ENCODE measurements at places on chromosomes 6 and 20.

- no peak for DNase-seq
These were observed 172.2 kb upstream of the SNX9 start for GRCh38 chr6:157650801-157651200.

GRCh38 chr6:107409942-107410341, 49.4 kb downstream of the PDSS2 start:
- DNase-seq = no peak

DNA sequence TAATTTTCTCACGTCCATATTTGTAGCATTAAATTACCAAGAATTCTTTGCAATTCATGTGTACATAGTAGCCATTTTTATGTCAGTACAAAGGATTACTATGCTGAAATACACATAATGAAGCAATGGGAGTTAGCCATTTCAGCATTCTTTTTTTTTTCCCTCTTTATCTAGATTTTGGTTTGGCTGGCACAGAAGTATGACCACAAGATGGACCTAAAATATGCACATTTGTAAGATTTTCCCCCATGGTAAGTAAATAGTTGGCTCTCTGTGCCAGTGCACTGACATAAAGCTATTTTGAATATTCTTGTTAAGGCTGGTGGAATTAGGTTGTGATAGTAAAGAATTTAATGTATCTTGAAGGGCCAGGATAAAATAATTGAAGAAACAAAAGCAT, 486.1 kb upstream of the BTBD3 start:
- no peak for DNase-seq

GRCh38 chr20:50286174-50286511, 95.5 kb downstream of the CEBPB start:
- no peak for DNase-seq

DNA sequence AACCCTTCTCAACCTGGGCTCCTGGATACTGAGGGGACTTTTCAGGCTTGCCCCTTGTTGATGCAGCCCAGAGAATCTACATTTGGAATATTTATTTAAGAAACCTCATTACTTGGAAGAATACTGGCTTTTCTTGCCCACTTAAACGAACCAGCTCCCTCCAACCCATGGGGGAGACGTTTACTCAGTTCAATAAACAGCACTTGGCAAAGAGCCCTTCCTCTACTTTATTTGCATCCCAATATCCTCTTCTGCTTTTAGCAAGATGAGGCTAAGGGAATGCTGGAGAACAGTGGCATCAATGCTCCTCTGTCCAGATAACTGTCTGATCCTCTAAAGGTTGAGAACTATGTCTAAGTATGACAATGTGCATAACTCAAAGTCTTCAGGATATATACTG, 22.2 kb downstream of the PTPRK start:
- DNase-seq = no peak

DNA sequence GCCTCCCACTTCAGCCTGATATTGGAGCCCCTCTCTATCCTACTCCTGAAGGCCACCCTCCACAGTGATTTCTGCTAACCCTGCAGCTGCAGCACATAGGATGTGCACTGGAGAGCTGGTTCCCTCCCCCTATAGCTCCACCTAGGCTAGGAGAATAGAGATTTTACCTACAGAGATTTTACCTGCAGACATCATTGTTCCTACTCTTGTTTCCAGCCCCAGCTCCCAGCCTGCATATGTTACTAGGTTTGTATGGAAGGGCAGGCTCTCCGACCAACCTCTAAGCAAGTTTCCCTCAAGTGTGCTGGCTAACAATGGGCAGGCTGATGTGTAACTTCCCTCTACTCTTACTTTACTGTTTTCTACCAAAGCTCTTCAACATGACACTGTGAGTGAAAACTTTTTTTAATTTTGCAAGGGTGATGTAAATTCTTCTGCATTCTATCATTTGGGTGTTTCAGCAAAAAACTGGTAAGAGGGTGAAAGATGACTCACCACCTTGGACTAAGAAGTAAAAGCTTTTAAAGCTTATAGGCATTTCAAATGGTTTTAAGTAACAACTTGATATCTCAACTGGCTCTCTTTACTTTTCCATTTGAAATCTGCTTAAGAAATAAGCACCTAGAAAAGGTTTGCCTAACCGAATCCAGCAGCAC, 106.8 kb downstream of the CDK19 start:
- DNase-seq = no peak

DNA sequence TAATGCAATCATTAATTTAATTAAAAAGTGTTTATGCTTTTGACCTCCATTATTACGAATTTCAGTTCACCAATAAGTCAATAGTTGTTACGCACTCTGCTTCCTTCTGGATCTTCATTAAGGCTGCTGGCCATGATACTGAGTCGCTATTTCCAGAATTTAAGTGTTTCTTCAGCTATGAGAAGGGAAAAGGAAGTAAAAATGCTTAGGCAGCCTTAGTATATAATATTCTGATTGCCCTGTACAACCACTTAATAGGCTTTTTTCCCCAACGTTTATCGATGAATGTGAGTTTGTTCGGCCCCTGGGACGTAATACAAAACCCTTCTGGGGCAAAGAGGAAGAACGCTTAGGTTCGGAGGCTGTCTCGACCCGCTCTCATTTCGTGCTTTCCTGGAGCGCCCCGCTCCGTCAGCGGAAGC, 644 bp downstream of the OARD1 start:
- DNase-seq = no peak

DNA sequence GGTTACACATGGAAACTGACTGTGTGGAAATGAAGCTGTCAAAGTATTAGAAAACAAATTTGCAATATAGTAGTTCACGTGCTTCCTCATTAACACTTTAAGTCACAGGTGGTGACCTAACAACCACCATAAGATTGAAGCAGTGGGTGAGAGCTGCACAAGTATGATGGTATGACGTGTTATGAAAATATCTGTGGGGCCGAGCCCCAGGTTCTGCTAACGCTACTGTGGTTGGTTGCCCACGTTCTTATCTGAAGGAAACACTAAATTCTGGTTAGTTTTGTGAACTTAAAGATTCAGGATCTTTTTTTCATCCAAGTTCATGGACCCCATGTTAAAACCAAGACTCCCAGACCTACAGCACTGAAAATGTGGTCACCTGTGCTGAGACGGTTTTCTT, 243.0 kb upstream of the RIN2 start:
- no peak for DNase-seq

- DNase-seq = no peak
These were observed 21.9 kb upstream of the AIG1 start for GRCh38 chr6:143038833-143039232.

DNA sequence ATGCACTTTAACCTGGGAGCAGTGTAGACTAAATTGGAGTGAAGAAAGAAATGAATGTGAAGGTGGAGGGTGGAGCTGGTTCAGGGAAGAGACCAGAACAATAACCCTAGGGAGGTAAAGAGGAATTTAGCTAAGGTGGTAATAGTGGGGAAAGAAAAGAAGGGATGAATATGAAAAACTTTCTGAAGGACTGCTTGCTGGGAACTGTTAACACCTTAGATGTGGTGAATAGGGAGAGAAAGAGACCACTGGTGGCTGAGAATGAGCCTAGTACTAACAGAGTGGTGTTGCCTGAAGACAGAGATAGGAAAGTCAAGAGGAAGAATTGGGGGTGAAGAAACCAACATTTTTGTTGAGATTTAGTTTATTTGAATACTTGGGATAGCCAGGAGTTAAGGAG, 78.4 kb upstream of the HS3ST5 start:
- no peak for DNase-seq

GRCh38 chr6:16716321-16716858, 44.9 kb downstream of the ATXN1 start:
- DNase-seq = no peak

DNA sequence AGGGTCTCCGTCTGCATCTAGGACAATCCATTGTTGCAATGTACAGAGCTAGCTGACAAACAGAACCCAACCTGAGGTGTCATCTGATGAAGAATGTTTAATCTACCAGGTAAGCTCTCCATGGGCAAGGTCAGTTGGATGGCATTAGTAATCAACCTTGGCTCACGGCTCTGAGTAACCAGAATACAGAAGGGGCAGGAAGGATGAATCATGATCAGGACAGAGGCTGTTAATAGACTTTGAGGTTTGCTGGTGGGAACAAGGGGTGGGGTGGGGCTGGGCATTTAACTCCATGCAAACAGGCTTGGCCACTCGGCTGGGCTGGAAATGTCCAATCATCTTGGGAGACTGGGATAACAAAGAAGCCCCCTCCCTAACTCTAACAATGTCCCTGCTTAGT, 77.1 kb upstream of the MRPS10 start:
- no peak for DNase-seq

DNA sequence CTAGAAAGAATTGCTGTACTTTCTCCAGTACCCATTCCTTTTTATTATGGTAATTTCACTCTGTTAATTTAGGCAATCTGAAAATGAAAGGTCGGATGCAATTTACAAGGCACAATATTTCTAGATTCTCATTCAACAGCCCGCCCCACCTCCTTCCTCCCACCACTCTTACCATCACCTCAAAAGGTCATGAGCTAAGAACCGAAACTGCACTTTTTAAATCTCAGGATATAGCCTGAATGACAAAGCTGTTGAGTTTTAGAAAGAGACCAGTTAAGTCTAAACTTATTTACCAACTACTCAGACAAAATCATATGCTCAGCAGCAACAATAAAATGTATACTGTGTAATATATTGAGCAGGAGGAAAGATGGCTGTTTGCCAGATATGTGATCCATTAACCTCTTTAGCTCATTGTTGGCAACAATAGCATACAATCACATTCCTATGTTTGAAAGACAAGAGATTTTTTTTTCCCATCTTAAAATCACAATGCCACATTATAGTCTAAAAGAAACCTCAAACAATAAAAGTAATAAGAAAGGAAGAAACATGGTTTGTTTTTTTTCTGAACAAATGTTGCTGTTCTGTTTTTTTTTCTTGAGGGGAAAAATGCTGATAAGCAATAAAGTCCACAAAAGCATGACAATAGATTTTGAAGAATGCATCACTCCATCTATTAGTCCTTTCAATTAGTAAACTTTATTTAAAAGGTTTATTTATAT, 1.6 kb upstream of the HS3ST5 start:
- peak; percentile 61 for DNase-seq

DNA sequence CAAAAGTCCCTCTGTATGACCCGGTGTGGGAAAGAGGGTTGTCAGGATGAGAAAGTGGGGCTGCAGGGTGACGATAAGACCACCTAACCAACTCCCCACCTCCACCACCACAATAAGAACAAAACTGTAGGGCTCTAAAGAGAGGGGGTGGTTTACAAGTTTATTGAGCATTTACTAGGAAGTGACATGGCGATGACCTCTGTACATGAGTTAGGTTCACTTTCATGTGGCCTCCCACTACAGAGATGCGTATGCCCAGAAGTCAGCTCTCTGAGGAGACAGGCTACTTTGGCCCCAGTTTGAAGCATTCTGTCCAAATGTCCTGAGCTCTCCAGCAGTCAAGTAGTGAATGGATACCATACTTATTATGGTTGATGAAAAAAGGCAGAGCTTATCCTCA, 28.7 kb upstream of the PI16 start:
- DNase-seq = no peak

DNA sequence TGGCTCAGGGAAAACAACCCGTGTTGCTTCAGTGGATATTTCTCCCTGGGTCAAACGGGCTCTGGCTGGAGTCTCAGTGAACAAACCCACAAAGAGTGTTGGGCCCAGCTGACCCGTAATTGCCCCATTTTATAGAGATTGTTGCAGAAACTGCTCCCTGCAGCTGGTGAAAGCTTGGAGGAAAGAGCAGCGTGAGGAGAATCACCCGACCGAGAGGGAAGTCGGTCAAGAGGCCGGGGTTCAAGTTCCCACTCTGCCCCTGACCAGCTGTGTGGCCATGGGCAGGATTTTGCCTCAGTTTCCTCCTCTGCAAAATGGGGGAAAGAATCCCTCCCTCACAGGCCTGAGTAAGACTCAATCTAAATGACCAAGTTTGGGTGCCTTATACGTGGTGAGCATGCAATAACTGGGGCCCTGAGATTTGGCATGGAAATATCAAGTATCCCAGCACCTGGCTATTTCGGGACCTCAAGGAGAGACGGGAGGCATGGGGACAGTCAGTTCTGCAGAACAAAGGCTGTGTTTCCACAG, 1.7 kb upstream of the TGM2 start:
- no peak for DNase-seq

DNA sequence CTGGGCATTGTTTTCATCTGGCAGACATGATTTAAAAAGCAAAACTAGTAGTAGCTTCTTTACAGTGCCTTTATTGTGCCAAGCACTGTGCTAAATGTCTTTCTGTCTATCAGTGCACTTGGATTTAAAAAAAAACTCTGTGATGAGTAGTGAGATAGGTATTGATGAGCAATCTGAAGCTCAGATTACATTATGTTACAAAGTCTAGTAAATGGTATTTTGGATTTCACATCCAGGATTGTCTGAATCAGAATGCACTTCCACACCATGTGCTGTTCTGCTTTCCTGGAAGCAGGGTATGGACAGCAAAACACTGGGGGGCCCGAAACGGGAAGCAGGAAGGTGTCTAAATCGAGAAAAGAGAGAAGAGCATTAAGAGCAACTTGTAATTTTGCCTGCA, 103.4 kb upstream of the CCN2 start:
- no peak for DNase-seq
